ENCODE measurements at places on chromosomes 7 and 10. TPM values are rescaled to one million over a fixed set of nuclear protein-coding genes. Genes with fewer than 3 reads are reported as not detected.

Gene UTF1
- total RNA-seq = 0.61 TPM

Gene HABP2
- not detected for total RNA-seq

Gene TFPI2
- 3.2 TPM for total RNA-seq

Gene CACNA2D1
- 258 TPM for total RNA-seq

Gene SMIM30
- 16.0 TPM for total RNA-seq

Data from glutamatergic neuron (in vitro differentiated cells).